ENCODE measurements at places on chromosomes 3 and 15.
A peak's percentile ranks its signal among the peaks of the same experiment; 100 is the strongest.

GRCh38 chr3:119588112-119588511 lies 8.8 kb downstream of the ADPRH start:
- no peak for DNase-seq

DNA sequence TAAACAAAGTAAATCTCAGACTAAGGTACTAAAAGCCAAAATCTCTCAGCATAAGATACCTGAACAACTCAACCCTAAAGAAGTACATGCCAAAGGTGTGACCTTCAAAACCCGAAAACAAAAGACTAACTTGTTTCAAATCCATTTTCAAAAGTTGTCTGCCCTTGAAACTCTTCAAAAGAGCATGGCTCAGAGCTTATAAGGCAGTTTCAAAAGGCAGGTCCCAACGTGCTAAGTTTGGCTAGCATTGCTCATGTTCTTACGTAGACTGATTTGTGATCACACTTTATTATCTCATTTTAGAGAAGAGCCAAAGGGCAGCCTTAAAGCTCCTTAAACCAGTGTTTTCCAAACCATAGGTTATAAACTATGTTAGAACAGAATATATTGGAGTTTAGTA lies 112.2 kb downstream of the FEZF2 start:
- DNase-seq, result no peak

DNA sequence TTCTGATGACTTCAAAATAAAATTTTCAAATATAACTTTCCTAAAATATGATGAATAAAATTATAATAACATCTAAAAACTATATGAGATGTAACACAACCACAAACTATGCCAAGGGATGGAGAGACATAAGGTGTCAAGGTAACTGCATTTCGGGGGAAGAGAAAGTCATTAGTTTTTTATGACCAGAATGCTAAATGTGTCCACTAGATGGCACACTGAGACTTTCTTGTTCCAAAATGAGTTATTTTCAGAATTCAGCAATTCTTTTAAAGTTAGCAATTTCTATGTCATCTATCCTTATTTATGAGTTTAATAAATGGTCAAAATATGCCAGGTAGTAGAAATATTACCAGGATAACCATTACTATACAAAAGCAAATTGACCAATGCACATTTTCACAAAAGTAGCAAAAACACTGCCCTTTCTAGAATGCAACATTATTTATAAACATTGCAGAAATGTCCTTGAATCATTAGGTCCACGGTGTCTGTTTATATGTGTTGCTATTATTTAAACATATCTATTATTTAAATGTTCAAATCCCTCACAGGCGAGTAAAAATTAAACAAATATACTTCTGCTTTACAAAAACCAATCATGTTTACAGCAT lies 374.2 kb downstream of the PLCL2 start:
- peak; percentile 81 for DNase-seq

DNA sequence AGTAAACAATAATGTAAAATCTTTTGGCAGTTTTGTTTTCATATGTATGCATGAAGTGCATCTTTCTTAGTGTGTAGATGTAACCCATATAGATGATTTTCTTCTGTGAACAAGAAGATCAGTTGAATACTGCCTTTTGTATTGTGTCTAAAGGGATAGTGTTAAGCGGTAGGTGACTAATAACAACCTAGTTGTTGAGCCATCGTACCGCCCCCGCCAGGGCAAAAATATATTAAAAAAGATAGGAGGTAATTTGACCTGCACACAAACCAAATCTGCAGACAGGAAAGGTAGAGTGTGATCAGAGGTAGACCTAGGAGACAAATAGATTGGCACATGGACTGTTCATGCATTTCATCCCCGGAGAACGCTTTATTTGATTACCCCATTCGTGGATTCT lies 3.3 kb upstream of the GMNC start:
- no peak for DNase-seq

DNA sequence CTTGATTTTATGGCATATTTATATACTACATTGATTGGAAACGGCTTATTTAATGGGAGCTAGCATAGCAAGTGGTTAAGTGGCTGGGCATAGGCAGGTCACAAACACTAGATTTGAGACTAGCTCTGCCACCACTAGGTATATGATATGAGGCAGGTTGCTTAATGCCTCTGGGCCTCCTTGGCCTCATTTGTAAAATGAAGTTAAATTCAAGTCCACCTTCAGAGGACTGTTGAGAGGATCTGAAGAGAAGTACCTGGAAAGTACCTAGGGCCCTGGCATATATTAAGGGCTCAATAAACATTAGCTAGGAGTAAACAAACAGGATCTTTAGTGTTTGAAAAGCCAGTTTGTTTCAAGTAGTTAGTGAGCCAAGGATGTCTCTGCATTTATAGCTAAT lies 166.4 kb upstream of the FEZF2 start:
- DNase-seq, result no peak

GRCh38 chr3:172279191-172279640 lies 169.0 kb downstream of the GHSR start:
- no peak for DNase-seq

DNA sequence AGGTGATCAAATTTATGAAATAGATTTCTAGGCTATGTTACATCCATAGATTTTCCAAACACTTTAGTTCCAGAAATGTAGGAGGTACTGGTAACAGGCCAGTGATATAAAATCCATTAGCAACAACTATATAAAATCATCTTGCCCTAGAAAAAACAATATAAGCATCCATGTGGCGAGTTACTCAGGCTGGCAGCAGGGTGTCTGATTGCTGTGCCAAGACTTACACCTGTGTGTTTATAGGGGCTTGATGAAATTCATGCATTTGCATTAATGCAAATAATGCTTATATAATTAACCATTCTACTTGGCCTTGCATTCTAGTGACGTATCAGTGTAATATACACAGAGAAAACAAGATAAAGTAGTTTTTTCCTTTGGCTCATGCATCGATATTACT lies 153.4 kb downstream of the PLCL2 start:
- DNase-seq, result no peak

GRCh38 chr3:45560281-45560971 lies 34.1 kb upstream of the LIMD1 start:
- DNase-seq, result peak; percentile 70

DNA sequence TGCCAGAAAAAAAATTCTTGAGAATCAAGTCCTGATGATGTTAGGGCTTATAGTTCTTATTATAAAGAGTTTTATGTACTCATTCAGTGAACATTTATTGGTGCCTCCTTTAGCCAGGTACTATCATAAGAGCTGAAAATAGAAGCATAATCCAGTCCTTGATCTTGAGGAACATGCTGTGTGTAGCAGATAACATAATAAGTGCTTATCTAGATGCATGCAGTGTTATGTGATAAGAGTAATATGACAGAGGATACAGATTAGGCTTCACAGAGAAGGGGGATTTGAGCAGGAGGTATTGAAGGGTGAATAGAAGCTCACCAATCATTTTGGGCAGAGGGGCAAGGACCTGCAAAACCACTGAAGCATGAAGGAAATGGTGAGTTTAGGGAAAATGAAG lies 1.1 kb downstream of the CCR2 start:
- DNase-seq, result no peak

GRCh38 chr3:33089515-33089914 lies 7.4 kb downstream of the GLB1 start:
- DNase-seq, result no peak

DNA sequence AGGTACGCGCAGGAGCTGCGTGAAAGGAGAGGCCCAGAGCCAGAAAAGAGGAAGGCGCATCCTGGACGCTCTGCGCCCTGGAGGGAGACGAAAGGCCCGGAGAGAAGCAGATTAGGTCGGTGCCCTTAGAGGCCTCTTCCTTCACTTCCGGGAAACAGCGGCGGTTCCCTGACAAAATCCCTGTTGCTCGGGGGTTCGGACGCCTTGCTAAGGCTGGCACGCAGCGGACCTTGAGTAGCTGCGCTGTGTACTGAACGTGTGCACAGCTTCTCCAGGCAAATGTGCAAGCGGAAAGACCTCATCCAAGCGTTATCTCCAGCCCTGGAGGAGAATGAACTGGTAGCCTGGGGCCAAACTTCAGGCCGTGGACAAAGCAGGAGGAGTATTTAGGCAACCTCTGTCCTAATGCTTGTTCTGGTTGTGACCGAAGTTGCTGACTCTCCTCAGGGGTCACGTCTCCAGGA lies 3.0 kb upstream of the SOX14 start:
- no peak for DNase-seq

DNA sequence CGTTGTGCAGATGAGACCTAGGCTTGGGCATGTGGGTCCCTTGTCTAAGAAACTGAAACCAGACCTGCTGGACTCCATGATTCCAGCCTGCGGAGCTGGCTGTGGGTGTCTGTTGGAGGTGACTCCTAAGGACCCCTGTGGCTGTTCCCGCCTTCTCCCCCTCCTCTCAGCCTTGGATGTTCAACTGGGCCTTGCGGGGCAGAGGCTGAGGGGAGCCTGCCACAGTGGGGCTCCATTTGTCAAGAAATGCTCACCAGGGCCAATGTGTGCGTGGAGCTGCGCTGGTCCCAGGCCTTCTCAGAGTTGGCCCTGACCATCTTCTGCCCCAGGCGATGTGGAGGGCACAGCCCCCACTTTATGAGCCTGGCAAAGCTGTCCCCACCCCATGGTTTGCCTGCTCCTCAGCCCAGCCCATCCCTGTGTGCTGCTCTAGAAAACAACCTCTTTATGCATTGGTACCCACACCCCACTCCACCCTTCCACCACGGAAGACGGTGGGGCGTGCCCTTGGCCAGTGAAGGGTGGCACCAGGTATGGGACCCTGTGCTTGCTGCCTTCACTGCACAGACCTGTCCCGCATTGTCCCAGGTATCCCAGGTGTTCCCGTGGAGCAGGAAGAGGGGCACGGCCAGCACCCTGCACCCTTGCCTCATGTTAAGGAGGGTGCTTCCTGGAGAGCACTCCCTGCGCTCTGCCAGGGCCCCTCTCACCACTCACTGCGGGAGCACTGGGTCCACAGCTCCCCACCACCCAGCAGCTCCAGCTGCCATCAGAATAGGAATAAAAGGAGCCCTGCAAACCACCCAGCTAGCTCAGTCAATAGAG lies 7.9 kb downstream of the MESP2 start:
- DNase-seq, result no peak

DNA sequence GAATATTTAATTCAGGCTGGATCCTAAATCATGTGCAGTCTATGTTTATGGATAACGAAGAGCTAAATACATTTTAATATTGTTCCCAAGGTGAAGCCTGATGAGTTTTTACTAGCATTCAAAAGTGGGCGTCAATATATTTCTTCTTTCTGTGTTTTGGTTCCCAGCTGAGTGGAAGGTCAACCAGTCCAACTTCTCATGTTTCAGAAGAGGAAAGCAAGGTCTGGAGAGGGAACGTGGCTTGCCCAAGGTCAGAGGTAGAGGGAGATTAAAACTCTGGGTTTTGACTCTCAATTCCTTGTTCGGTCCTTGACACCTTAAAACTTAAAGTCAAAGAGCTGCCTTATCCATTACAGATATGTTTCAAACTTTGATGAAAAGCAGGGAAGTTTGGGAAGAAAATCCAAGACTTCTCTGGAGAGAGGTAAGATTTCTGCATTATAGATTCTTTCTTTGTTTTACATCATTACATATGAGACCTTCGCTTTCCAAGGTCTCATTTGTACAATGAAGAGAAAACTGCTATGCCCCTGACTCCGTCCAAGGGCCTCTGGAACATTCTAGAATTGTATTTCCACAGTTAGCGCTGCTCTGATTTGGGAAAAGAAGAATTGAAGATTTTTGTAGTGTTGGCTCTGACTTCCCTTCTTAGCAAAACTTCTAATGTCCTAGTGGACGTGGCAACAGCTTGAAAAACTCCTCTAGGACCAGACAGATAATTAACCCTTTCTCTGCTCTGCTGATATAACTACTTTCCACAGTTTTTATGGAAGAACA lies 57.7 kb upstream of the HES1 start:
- no peak for DNase-seq

GRCh38 chr15:72902245-72902918 lies 118.8 kb upstream of the ADPGK start:
- DNase-seq, result peak; percentile 1

GRCh38 chr15:97995881-97996603 lies 35.5 kb downstream of the ARRDC4 start:
- peak; percentile 3 for DNase-seq

DNA sequence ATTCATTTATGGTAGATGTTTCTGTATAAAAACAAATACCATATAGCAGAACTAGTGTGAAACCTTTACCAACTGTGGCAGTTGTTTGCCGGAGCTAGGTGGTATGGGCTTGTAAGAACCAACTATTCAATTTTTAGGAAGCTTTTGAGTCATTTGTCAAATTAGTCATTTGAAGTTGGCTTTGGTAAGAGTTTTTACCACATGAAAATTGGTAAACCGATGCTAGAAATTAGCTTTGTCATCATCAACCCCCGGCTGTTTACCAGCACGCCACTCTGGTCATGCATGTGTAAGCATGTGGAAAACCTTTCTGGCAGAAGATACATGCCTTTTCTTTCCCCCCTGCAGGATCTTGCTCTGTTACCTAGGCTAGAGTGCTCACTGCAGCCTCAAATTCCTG lies 63.3 kb downstream of the IL1RAP start:
- no peak for DNase-seq

- no peak for DNase-seq
Observed at GRCh38 chr15:23877502-23878412, 190.7 kb upstream of the NDN start.

DNA sequence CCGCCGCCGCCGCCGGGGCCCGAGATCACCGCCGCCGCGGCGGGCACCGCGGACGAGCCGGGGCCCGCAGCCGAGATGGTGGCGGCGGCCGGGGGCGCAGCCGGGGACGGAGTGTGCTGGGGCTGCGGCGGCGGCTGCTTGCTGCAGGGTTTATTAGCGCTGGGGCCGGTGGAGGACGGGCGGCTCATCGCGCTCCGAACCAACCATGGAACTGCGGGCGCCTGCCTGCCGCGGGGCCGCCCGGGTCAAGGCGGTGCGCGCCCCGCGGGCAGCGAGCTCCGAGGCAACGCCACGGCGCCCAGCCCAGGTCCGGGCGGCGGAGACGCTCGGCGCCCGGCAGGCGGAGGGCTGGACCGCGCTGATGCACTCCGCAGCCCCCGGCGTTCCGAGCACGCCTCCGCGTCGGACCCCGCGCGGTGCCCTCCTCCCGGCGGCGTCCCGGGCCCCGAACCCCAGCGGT lies 277 bp downstream of the SIAH2 start:
- no peak for DNase-seq

DNA sequence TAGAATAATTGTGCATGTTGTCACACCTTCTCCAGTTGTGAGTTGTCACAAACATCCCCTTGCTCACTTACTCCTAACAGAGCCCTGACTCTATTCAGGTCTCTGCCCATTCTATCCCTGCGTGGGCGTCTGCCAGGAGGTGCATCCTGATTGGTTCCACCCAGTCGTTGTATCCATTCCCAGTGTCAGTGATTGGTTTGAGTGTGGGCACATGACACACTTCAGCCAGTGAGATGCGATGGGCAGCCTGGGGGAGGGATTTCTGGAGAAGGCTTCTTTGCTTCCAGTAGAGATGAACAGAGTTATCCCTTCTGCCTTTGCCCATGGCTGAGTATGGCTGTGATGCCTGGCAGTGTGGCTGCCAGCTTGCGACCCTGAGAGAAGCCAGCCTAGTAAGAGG lies 18.7 kb downstream of the PXYLP1 start:
- DNase-seq, result no peak

DNA sequence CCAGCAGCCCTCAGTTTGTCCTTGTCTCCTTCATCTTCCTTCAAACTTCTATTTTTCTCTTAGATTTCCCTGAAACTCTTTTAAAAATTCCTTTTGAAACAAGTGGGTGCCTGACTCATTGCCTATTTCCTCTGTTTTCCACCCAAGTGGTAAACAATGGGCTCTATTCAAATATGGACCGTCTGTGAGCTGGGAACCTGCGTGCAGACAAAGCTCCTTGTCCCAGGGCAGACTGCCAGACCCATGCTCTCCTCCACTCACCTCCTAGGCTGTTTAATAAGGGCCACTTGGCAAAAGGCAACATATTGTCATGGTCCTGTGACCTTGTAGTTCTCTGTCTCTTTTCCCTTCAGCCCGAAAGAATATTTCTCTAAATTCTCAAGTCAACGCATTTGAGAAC lies 332.7 kb upstream of the THBS1 start:
- DNase-seq, result peak; percentile 53
